ENCODE measurements at places on chromosomes 7 and 10.
A peak's percentile ranks its signal among the peaks of the same experiment; 100 is the strongest.

DNA sequence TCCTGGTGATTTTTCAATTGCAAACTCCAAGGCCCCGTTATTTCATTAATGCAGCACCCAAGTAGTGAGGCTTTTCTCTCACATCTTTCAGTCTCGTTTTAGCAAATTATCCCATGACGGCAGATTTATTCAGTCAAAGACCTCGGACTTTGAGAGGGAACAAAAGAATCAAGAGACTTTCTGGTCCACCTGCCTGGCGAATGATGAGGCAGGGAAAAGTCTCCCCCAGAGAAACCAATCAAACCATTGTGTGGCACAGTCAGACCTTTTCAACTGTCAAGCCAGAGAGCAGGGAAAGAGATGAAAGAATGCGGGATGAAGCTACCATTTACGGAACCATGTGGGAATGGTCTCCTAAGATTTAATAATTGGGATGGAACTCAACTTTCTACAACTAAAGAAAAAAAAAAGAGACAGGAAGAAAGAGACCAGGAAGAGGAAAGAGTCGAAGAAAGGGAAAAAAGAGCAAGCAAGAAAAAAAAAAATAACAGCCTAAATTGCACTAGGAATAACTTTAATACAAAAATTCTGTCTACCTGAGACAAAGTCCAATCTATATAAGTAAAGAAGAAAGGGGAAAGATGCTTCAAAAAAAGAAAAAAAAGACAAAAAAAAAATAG, 22.8 kb downstream of the GLI3 start:
- DNase-seq: no peak

DNA sequence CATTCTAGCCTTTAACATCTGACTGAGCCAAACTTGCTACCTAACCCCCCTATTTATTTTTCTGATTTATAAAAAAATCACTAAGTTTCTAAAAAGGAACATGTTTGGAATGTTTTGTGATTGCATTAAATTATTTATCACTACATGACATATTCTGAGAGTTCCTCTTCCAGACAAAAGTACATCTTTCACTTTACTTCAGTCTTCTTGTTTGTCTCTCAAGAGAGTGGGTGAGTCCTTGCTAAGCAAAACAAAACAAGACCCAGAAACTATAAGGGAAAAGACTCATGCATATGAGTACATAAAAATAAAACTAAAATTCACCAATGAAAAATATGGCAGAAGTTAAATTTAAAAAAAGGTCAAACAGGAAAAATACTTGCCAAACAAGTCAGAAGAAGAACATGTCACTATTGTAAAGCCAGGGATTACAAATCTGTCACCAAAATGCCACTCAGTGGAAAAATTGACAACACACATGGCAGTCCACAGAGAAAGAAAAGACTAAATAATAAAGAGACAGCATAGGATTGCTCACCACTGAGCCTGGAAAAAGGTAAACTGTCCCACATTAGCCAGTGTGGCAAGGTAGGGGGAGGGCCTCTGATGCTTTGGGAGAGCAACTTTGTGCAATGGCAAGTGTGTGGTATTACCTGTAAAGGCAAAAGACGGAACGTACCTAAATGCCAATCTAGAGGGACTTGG, 166.7 kb upstream of the ZNF32 start:
- no peak for DNase-seq

DNA sequence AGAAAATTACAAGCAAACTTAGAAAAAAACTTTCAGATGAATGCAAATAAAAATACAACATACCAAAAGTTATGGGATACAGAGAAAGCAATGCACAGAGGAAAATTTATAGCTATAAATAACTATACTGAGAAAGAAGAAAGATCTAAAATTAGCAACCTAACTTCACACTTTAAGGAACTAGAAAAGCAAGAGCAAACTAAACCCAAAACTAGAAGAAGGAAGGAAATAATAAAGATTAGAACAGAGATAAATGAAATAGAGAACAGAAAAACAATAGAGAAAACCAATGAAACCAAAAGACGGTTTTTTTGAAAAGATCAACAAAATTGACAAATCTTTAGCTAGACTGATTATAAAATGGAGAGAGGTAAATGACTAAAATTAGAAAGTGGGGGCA, 9.6 kb upstream of the STRA8 start:
- DNase-seq: no peak

DNA sequence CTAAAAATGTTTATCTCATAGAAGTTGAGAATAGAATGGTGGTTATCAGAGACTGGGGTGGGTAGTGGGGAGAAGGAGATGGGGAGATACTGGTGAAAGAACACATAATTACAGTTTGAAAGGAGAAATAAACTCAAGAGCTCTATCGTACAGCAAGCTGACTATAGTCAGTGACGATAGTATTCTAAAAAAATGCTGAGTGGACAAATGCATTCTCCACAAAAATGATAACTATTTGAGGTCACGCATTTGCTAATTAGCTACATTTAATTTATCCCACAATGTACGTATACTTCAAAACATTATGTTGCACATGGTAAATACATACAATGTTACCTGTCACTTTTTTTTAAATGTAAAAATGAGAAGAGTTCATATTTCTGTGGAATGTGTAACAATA, 507.7 kb downstream of the CALN1 start:
- DNase-seq: no peak

- DNase-seq: no peak
Measured at GRCh38 chr7:21367081-21367480, 60.8 kb upstream of the SP4 start.

GRCh38 chr7:82347808-82348207, 95.8 kb downstream of the CACNA2D1 start:
- DNase-seq: no peak

- no peak for DNase-seq
Measured at GRCh38 chr7:4079956-4080355, 602.1 kb upstream of the FOXK1 start.

- DNase-seq: peak; percentile 84
Measured at GRCh38 chr10:65769828-65770227, 1156.0 kb upstream of the LRRTM3 start.

- DNase-seq: no peak
Measured at GRCh38 chr10:112313234-112313633, 30.0 kb downstream of the TECTB start.

- DNase-seq: no peak
Measured at GRCh38 chr10:95782318-95782717, 26.4 kb downstream of the ENTPD1 start.

DNA sequence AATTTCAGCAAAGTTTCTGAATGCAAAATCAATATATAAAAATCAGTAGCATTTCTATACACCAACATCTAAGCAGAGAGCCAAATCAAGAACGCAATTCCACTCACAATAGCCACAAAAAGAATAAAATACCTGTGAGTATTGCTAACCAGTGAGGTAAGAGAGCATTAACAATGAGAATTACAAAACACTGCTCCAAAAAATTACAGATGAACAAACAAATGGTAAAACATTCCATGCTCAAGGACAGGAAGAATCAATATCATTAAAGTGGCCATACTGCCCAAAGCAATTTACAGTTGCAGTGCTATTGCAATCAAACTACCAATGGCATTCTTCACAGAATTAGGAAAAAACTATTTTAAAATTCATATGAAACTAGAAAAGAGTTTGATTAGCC, 61.5 kb downstream of the HECTD2 start:
- DNase-seq: no peak

- DNase-seq: no peak
Measured at GRCh38 chr7:67696124-67696523, 699.5 kb downstream of the TYW1 start.

DNA sequence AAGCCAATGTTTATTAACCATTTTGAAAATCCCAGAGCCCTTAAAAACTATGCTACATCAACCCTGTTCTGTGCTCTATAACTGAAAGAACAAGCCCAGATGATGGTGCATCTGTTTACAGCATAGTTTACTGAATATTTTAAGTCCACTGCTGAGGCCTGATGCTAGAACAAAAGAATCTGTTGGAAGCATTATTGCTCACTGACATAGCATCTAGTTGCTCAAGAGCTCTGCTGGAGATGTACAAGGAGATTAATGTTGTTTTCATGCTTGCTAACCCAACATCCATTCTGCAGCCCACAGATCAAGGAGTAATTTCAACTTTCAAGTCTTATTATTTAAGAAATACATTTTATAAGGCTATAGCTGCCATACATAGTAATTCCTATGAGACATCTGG, 181.3 kb upstream of the FEZF1 start:
- no peak for DNase-seq

DNA sequence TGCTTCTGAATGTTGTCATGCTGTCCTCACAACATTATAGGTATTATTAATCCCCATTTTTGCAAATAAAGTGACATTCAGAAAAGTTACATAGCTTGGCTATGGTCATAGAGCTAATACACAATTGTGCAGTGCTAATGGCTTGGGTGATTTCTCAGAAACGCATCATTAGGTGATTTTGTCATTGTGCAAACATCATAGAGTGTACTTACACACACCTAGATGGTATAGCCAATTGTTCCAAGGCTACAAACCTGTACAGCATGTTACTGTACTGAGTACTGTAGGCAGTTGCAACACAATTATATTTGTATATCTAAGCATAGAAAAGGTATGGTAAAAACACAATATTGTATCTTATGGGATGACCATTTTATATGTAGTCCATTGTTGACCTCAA, 91.0 kb downstream of the BTAF1 start:
- DNase-seq: no peak

GRCh38 chr10:132607961-132608495, 70.4 kb downstream of the INPP5A start:
- no peak for DNase-seq

- no peak for DNase-seq
Measured at GRCh38 chr7:132275416-132276233, 300.6 kb downstream of the PLXNA4 start.

GRCh38 chr10:113992471-113993011, 51.1 kb upstream of the ADRB1 start:
- DNase-seq: no peak

- no peak for DNase-seq
Measured at GRCh38 chr10:114304571-114305421, 65.7 kb downstream of the VWA2 start.

GRCh38 chr7:134710854-134711624, 64.4 kb downstream of the BPGM start:
- no peak for DNase-seq

DNA sequence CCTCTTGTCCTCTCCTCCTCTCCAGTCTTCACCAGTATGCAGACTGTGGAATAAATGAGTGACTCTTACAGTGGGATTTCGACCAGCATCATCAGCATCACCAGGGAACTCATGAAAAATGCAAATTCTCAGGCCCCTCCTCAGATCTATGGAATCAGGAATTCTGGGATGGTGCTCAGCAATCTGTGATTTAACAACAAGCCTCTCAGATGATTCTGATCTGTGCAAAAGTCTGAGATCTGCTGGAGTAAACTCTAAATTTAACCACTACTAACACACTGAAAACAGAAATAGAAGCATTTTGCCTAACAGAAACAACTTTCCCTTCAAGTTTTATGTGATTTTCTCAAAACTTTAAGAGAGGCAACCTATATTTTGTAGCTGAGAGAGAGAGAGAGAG, 124.8 kb upstream of the FAM3C start:
- no peak for DNase-seq

GRCh38 chr10:8174762-8175161, 120.3 kb downstream of the GATA3 start:
- DNase-seq: no peak

DNA sequence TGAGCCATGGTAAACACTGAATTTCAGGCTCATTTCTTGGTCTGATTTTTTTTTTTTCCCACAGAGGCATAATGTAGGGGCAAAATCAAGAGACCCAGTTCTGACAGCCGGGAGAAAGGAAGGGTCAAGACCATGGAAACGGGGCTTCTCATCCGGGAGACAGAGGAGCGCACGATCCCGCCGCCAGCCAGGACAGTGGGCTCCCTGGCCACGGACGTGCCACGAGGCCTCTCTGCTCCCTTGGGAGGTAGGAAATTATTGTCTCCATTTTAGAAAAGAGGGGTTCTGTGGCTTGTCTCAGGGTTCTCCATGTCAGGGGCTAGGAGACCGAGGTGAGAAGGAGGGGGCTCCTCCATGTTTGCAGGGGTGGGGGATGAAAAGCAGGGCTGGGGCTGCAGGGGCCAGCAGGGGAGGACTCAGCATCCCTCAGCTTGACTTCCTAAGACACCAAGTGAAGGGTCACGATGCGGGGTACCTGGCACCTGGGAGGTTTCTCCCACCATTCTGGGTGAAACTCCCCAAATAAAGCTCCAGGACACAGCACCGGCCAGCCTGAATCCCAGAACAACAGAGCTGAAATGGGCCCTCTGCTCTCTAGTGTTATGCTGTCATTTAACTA, 37.6 kb downstream of the PPIF start:
- DNase-seq: no peak

DNA sequence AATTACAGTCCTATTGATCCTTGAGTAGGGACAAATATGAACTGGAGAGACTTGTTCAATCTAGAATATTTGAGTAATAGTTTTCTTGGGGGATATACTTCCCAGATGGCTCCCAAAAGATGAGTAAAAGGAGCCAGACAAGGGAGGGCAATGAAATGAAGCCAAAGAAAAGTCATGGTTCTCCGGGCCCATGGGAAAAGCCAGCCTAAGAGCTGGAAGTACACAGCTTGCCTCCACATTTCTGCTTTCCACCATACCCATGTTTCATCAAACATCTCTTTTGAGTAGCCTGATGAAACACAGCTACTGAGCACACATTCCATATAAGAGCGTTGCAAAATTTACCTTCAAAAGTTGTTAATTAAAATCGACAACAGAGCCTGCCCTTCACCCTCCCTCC, 535.0 kb upstream of the FZD8 start:
- no peak for DNase-seq

DNA sequence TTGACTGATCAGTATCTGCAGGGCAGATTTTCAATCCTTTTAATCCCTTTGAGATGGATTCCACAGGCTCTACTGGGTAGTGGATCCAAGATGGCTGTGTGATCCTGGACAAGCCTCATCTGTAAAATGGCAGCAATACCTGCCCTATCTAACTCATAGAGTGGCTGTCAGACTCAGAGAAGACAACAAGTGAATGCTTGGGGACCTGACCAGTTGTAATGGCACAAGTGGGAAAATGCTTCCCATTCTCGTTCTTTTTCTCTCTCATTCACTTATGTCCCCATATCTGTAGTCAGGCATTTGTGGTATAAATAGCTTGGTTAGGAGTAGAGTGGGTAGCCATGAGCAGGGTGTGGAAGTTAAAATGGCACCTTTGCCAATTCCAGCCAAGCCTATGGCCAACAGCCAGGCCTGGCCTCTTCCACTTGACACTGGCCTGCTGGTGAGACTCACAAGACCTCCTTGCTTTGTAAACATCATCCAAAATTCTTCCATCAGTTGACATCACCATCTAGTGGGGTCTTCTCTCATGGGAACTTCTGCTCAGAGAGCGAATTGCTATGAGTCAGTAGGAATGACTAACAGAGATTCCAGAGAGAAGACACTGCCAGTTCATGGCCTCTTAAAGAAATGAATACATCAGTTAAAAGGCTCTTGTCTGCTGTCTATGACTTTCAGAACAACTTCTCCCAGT, 150.1 kb downstream of the PLPP4 start:
- DNase-seq: peak; percentile 67

- no peak for DNase-seq
Measured at GRCh38 chr7:104179178-104179577, 28.6 kb downstream of the ORC5 start.

GRCh38 chr7:106220307-106220706, 64.5 kb downstream of the NAMPT start:
- no peak for DNase-seq
